ENCODE measurements at places on chromosomes 7 and 10.

- DNase-seq = no peak
These were observed 287.8 kb downstream of the GALNT17 start for GRCh38 chr7:71419546-71420337.

DNA sequence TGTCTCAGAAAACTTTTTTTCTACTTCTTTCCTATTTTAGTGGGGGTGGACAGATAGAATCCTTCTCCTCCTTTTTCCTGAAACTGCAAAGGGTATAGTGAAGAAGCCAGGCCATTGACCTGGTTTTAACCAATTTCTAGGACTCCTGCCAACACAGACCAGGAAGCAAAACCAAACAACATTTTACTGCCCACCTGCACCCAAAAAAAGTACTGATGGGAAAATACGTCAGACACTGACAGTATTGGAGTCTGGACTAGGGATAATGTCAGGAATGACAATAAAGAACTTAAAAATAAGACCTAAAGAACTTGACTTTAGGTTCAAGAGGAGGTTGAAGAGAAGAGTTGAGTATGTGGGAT, 5.0 kb upstream of the STEAP4 start:
- no peak for DNase-seq

DNA sequence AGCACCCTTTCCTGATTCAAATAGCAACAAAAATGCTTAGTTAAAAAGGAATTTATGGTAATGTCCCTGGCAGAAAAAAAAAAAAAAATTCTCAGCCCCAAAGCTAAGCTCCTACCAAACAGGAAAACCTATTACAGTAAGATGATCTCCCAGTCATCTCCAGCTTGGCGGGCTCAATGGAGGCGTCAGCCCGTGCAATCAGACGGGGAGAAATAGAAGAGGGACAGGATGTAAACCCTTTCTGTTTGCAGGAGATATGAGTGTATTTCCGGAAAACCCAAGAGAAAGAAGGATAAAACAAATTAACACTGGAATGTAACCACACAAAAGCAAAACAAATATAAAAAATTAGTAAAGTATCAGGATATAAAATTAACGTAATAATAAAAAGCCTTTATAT, 242.8 kb downstream of the TCERG1L start:
- no peak for DNase-seq

DNA sequence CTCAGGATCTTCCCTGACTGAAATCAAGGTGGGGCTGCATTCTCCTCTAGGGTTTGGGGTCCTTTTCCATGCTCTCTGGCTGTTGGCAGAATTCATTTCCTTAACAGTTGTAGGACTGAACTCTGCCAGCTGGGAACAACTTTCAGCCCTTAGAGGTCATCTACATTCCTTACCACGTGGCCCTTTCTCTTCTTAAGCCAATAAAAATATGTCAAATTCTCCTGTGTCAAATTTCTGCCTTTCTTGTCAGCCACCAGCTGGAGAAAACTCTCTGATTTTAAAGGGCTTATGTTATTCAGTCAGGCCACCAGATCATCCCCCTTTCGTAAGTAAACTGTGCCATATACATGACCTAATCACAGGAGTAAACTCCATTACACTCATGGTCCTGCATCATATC, 95.3 kb upstream of the IL6 start:
- DNase-seq = no peak

- no peak for DNase-seq
These were observed 13.4 kb downstream of the CTBP2 start for GRCh38 chr10:125146791-125147579.

DNA sequence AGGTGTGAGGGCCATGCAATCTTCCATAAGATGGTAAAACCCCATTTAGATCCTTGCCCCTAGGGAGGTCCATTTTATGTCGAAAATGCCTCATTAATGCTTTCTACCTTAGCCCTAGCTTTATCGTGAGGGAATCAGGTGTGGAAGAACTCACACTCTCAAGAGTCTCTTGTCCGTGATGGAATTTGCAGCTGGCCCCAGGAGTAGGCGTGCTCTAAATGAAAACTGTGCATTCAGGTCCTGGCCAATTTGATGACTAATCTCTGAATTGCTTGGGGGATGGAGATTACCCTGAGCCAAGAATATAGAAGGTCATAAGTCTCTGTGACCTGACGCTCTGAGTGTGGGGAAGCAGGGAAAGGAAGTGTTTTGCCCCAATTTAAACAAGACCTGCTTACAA, 6.6 kb downstream of the C10orf90 start:
- DNase-seq = no peak

DNA sequence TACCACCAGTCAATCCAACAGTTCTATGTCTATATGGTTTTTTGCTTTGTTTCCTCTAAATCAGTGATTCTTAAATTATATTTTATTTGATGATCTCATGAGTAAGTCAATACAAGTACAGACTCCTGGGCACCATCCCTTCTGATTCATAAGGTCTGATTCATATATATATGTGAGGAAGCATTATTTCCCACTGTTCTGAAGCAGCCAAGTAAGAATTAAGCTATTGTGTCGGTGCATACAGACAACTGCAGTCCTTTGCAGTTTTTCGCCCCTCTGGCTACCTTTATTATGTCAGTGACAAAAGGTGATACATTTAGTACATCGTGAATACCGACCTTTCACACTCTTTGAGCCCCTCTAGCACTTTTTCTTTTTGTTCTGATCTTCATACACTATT, 1079.6 kb upstream of the C7orf33 start:
- no peak for DNase-seq

DNA sequence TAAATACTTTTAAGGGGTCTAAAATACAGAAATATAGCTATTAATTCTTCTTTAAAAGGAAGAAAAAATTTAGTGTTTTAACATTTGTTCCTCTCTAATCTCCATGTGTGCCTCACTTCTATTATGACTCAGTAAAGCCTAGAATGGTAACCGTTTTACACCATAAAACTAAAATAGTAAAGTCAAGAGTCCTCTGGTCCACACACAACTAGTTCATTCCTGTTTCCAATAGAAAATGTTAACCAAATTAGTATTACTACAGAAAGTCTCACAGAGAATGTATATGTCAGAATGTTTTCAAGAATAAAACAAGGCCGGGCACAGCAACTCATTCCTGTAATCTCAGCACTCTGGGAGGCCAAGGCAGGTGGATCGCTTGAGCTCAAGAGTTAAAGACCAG, 55.8 kb downstream of the CNOT4 start:
- DNase-seq = no peak

- DNase-seq = no peak
These were observed 89.4 kb downstream of the LRRTM3 start for GRCh38 chr10:67015225-67015624.

- no peak for DNase-seq
These were observed 226.4 kb downstream of the MAD1L1 start for GRCh38 chr7:2006231-2006771.

GRCh38 chr7:93337052-93337451, 104.9 kb downstream of the VPS50 start:
- no peak for DNase-seq

GRCh38 chr7:27143023-27143949, at the start of gene HOXA5:
HOXA5 (minus strand) TSS chr7:27143681; CDS start chr7:27143607, 74 bp downstream.
- no peak for DNase-seq

- no peak for DNase-seq
These were observed 510.0 kb upstream of the PHF14 start for GRCh38 chr7:10463701-10464100.

- no peak for DNase-seq
These were observed 931.4 kb downstream of the IPMK start for GRCh38 chr10:57336341-57336740.

GRCh38 chr10:30184397-30185033, 125.1 kb upstream of the JCAD start:
- DNase-seq = no peak

DNA sequence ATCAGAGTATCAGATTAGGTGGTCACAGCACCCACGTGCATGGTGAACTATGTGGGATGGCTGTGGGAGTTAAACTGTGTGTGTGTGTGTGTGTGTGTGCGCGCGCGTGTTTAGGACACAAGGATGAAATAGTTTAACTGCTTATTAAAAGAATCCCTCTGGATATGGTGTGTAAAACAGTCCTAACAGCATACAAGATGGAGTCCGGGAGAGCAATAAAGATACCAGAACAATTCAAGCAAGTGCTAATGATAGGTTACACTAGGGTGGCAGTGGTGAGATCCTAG, 202.2 kb downstream of the IPMK start:
- no peak for DNase-seq

DNA sequence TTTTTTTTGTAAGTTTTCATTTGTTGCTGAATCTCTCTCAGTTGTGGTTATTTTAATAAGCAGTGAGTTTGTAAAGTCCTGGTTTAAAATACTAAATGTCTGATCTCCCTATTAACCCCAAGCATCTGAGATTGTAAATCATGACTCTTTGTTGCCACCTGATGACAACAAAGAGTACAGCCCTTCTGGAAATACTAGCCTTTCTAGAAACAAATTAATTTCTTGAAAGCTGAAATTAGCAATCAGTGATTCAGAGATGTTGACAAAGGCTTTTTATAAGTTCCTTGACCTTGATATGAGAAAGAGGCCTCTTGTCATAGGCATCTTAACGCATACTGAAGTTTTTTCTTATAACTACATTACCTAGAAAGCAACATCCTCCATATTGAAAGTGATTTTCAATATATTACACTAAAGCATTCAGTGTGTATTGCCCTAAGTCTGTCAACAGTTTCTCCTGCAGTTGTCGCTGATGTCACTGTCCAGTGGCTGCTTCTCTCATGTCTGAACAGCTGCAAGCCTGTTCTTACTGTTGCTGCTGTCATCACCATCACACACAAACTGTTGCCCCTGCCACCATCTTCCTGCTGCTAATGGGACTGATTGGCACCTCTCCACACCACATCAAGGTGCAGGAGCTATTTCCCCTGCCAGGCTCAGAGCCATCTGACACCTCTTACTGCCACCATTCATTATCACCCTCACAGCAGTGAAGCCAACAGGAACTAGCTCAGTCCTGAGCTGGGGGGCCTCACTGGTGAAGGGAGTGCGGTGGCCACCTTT, 95.1 kb upstream of the LRGUK start:
- no peak for DNase-seq

DNA sequence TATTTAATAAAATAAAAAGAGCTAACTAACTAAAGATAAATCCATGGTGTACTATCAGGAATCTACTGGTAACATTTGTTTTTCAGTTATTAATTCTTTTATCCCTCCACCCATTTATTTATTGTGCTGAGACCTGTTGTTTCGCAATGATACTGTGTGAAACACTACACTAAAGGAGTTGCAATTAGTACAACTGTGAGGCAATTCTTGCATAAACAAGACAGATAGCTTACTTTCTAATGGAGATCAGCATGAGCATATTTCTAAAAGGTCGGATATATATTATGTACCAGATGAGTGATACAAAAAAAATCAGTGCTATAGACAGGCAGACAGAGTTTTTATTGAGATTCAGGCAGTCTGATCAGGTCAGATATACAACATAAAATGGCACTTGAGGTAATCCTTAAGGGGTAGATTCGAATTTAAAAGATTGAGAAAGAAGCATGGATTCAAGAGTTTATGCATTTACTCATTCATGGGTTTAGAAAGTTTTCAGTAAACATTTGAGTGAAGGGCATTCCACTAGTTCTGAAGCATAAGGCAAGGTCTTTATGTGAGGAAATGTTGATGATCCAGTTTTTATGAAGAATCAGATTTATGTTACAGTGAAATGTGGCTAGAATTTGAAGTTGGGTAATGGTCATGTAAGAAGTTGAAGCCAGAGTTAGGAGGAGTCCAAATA, 147.6 kb downstream of the POLR1F start:
- DNase-seq = no peak

GRCh38 chr7:20193242-20193777, 23.9 kb downstream of the MACC1 start:
- DNase-seq = no peak
